LHCN-M2 (cell line): ENCODE measurements at places on chromosomes 2 and 18. TPM values are rescaled to one million over a fixed set of nuclear protein-coding genes. Genes with fewer than 3 reads are reported as not detected.

GRCh38 chr2:62266433-62267038 lies 70.6 kb downstream of the B3GNT2 start:
- peak; percentile 98 for DNase-seq

GRCh38 chr2:220814441-220814840 lies 757.7 kb downstream of the EPHA4 start:
- DNase-seq: no peak

DNA sequence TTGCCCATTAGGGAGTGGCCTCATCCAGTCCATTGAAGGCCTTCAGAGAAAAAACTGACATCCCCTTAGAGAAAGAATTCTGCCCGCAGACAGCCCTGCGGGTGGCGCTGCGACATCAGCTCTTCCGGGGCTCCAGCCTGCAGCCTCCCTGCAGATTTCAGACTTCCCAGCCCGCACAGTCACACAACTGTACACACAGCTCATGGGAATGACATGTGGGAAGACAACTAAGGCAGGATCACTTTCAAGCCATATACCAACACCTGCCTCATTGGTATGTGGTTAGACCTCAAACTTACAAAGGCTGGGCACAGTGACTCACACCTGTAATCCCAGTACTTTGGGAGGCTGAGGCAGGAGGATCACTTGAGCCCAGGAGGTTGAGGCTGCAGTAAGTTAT lies 24.8 kb upstream of the TUBB6 start:
- peak; percentile 88 for DNase-seq

GRCh38 chr2:9754532-9754887 lies 88.8 kb upstream of the TAF1B start:
- DNase-seq: no peak

STK17B gene
- total RNA-seq: 119 and 126 TPM in 2 replicates

DNA sequence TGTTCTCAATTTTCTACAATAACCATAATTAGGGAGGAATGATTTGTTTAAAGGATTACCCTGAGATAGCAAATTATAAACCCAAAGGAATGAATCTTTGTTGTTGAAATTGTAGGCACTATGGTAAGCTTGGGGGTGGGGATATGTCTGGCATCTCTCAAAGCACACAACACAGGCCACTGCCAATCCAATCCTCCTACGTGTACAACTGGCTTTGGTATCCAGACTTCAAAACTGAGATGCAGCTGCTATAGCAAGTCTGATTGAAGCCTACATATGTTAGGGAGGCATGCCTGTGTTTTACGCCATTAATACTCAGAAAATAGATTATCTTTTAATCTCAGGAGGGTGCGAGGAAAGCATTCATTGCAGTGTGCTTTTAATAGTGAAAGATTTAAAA lies 5.9 kb upstream of the NCOA1 start:
- DNase-seq: peak; percentile 56

- DNase-seq: no peak
These were observed 73.6 kb downstream of the ZNF521 start for GRCh38 chr18:25278394-25278793.

REG3A gene
- total RNA-seq: not detected in 2 replicates

- DNase-seq: no peak
These were observed 294.1 kb upstream of the FANCL start for GRCh38 chr2:58535182-58535581.

KIF5C gene
- 0.17 and 0.32 TPM in 2 replicates for total RNA-seq

ZNF532 gene
- 32.7 and 33.5 TPM in 2 replicates for total RNA-seq

CYB5A gene
- total RNA-seq: 48.4 and 60.4 TPM in 2 replicates

TTN gene
- total RNA-seq: 2.0 and 5.5 TPM in 2 replicates

SLC14A1 gene
- 0.06 and 0.34 TPM in 2 replicates for total RNA-seq

GRCh38 chr2:202344178-202344577 lies 31.9 kb upstream of the BMPR2 start:
- DNase-seq: no peak

ERBB4 gene
- not detected in 2 replicates for total RNA-seq

LDLRAD4 gene
- 0.58 TPM in 1 of 2 replicates, not detected in the other for total RNA-seq

VAMP8 gene
- 21.2 and 27.1 TPM in 2 replicates for total RNA-seq

- DNase-seq: no peak
These were observed 121.5 kb upstream of the SIX2 start for GRCh38 chr2:45130736-45131135.

DNA sequence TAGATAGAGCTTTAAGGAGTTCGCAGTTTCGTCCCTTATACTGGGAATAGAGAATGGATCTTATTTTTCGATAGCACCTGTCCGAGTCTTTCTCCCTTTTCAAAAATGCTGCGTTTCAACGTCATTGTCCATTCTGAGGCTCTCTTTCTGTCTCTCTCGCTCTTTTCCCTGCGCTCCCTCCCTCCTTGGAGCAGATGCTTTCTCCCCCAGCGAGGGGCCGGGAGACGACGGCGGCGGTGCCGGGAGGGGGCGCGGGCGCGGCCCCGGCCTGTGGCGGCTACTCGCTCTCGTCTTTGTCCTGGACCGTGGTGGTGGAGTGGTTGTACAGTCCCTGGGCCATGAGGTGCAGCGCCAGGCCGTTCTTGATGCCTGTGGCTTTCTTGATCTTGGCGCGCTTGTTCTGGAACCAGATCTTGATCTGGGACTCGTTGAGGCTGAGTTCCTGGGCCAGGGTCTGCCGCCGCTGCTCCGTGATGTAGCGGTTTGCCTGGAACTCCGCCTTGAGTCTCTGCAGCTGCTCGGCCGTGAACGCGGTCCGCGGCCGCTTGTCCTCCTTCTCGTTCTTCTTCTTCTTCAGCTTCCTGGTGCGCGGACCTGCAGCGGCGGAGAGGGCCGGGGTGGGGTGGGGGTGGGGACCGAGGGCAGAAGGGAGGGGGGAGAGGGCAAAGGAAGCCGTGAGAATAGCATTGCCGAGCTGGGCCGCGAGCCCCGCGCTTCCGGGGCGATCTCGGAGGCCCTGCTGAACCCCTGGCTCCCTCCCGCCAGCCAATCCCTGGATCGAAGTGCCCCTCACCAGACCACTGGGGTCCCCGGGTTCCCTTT lies 4.6 kb downstream of the EN1 start:
- DNase-seq: peak; percentile 17

- DNase-seq: no peak
These were observed 1045.8 kb downstream of the CNTNAP5 start for GRCh38 chr2:125070726-125071505.

- no peak for DNase-seq
These were observed 12.2 kb downstream of the HRH4 start for GRCh38 chr18:24472591-24472990.

- no peak for DNase-seq
These were observed 387.3 kb downstream of the GALNT13 start for GRCh38 chr2:154259030-154259429.

PDE6D gene
- total RNA-seq: 25.1 and 30.4 TPM in 2 replicates

GPR45 gene
- not detected in 2 replicates for total RNA-seq

DNA sequence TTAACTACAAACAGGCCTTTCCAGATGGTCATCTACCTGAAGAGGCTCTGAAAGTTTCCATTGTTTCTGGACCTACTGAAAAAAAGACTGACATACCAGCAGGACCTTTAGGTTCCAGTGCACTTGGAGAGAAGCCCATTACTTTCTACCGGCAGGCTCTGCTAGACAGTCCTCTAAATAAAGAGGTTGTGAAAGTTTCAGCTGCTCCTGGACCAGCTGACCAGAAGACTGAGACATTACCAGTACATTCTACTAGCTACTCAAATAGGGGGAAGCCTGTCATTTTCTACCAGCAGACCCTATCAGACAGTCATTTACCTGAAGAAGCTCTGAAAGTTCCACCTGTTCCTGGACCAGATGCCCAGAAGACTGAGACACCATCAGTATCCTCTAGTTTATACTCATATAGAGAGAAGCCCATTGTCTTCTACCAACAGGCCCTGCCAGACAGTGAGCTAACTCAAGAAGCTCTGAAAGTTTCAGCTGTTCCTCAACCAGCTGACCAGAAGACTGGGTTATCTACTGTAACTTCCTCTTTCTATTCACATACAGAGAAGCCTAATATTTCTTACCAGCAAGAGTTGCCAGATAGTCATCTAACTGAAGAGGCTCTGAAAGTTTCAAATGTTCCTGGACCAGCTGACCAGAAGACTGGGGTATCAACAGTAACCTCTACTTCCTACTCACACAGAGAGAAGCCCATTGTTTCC lies 65.8 kb downstream of the ALMS1 start:
- no peak for DNase-seq
